Regular cardiac myocyte (primary cell): ENCODE measurements at places on chromosomes 12 and 14. TPM values are rescaled to one million over a fixed set of nuclear protein-coding genes. Genes with fewer than 3 reads are reported as not detected.

MIP gene
- total RNA-seq, result 0.19 TPM in 1 of 2 replicates, not detected in the other

KLRC2 gene
- not detected in 2 replicates for total RNA-seq

TRPV4 gene
- 1.2 and 1.7 TPM in 2 replicates for total RNA-seq

GPR135 gene
- total RNA-seq, result 1.7 and 3.1 TPM in 2 replicates

CEBPE gene
- not detected in 2 replicates for total RNA-seq

STYK1 gene
- 2.0 and 4.8 TPM in 2 replicates for total RNA-seq

BEST3 gene
- total RNA-seq, result under 0.01 and 0.28 TPM in 2 replicates

RAN gene
- 555 and 1,282 TPM in 2 replicates for total RNA-seq

REM2 gene
- total RNA-seq, result under 0.01 TPM in 1 of 2 replicates, not detected in the other
